Hematopoietic multipotent progenitor cell treated with erythropoietin and hydrocortisone succinate and interleukin-3 and kit ligand, for 15 days (in vitro differentiated cells): ENCODE measurements at places on chromosomes 3 and 15.

- peak; percentile 27 for DNase-seq
Observed at GRCh38 chr15:73265536-73266153, 103.1 kb downstream of the HCN4 start.

- DNase-seq = no peak
Observed at GRCh38 chr15:29012097-29012496, 126.3 kb downstream of the APBA2 start.

DNA sequence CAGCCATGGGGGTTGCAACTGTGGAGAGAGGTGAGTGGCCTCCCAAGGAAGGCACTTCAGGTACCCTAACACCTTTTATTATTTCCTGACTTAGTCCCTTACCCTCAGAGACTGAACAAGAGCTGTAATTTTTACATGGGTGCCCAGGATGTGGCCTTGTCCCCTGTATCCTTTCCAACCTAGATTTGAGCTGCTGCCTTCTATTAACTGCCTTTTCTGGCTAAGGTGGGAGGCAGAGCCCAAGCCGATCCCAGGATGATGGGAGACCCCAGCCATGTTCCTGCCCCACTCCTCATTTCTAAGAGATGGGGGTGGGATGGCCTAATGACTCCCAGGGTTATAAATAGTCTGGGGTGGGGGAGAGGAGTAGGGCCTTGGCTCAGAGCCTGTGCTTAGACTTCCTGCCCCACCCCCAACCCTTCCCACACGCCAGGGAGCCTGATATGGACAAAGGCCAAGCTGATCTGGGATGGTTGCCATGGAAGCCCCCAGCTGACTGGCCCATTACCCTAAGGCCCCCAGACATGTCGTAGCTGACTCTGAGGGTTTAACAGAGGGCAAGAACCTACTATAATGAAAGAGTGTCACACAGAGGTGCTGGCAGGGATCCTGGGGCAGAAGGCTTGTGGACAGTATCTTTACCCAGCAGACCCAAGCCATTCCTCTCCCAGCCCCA lies 1.9 kb downstream of the KLHDC8B start:
- peak; percentile 72 for DNase-seq

- no peak for DNase-seq
Observed at GRCh38 chr3:169998668-169999131, 32.1 kb downstream of the SEC62 start.

GRCh38 chr15:82871358-82871757 lies 61.9 kb downstream of the WHAMM start:
- DNase-seq = no peak

DNA sequence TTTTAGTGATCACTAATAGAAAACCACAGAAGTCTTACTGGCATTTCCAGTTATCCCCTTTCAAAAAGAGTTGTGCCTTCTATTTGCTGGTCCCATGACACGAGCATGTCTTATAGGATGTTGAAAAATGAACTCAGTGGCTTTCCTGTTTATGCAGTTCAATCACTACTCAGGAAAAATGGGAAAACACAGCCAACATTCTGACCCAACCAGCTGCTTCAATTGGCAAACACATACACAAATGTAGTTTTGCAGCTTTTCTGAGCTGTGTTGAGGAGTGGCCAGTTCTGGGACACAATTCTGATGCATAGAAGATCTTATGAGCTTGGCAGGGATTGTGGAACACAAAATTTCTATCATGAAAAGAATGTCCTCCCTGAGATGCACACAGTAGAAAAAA lies 40.3 kb downstream of the FSTL1 start:
- no peak for DNase-seq
